ENCODE measurements at places on chromosomes 16 and 17.
A peak's percentile ranks its signal among the peaks of the same experiment; 100 is the strongest.

DNA sequence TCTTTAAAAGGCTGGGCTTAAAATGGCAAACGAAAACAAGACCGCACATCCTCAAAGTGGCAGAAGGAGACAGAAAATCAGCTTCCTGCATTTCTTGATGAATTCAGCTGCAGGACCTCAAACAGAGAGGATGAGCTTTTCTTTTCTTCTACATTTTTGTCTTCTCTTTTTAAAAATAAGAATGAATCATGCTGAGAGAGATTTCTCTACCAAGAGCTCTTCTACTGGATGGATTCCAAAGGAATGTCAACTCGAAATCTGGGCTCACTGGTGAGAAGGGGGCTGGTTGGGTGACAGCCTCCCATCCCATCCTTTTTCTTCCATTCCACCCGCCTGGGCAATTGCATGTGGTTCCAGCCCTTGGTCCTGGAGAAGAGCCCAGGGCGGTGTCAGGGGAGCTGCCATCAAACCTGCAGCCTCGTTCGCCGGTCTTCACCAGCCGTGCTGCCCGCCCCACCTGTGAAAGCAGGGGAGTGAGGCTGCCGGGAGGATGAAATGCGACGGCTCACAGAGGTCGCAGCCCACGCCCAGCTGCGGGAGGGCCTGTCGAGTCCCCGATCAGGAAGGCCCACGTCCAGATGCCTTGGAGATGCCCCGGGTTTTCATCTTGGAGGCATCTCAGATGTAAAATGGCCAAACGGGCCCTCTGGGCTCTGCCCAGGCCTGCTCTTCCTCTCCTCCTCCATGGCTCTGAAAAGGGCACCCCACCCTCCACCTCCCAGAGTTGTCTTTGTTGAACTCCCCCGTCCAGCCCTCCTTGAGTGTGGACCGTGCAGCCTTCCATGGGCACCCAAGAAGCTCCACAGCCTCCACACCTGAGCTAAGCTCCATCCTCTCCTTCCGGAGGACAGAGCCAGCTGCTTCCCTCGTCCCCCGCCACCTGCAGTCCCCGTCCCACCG is 121.9 kb downstream of the FOXL1 start:
- no peak for DNase-seq

DNA sequence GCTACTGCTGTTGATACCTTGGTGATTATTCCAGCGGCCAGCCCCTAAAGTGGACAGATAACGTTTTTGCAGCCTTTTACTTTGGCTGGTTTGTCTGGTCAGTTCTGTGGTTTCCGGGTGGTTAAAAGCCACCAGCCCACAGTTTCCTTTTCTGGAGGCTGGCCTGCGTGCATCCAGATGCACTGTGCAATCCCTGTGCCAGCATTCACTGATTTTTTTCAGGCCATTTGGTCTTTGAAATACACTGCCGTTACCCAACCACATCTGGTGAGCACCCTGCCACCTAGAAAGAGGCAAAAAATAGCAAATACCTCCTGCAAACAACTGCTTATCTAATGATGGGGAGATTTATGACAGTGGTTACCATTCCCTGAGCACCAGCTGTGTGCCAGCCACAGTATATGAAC is 797 bp downstream of the NUDT7 start:
- peak; percentile 54 for DNase-seq

- DNase-seq, result no peak
Observed at GRCh38 chr17:30389756-30390300, 11.1 kb downstream of the CPD start.

DNA sequence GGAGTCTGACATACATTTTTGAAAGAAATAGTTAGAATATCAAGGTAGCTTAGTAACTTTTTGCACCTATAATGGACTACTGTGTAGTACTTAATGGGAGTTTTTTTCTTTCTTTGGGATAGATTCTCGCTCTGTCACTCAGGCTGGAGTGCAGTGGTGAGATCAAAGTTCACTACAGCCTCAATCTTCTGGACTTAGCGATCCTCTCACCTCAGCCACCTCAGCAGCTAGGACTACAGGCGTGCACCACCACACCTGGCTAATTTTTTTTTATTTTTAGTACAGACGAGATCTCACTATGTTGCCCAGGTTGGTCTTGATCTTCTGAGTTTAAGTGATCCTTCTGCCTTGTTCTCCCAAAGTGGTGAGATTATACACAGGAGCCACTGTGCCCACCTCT is 9.5 kb downstream of the TAOK1 start:
- DNase-seq, result no peak

DNA sequence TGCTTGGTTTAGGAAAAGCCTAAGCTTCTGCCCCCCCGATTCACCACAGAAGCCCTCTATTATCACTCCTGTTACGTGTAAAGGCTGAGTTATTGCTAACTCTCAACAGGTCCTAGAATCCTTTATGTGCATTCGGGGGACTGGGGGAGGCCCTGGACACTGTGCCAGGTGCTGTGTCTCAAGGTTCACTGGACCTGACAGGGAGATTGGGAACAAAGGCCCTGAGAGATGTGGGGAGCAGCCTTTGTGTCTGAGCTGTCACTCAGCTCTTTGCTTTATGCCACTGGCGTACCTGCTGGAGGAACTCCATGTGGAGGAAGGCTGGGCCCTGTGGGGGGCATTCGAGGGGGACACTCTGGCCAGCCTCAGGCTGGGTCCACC is 65.9 kb downstream of the METRNL start:
- no peak for DNase-seq

GRCh38 chr16:23498863-23499262 is 11.4 kb downstream of the GGA2 start:
- DNase-seq, result no peak

DNA sequence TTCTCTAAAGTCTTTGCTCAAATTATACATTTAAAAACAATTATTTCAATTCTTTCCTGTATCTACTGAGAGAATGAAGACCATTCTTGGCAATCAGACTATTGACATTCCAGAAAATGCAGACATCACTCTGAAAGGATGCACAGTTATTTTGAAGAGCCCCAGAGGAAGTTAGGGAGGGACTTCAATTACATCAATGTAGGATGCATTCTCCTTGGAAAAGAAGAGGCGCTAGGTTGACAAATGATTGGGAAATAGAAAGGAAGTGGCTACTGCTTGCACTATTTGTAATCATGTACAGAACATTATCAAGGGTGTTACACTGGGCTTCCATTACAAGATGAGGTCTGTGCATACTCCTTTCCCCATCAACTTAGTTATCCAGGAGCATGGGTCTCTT is 74.3 kb downstream of the SSH2 start:
- no peak for DNase-seq

DNA sequence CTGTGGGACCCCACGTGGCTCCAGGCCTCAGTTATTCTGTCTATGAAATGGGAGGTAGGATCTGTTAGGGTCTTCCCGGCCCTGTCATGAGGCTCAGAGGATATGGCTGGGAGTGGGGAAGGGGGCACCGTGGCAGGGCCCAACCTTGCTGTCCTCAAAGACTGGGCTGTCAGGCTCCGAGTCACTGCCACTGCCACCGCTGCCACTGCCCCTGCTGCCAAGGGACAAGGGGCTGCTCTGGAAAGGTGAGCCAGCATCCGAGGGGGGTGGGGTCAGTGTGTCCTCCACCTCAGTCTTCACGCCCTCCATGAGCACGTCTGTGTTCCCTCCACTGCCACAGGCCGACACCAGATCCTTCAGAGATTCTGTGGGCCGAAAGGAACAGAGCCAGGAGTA is 19.2 kb downstream of the SREBF1 start:
- DNase-seq, result no peak

DNA sequence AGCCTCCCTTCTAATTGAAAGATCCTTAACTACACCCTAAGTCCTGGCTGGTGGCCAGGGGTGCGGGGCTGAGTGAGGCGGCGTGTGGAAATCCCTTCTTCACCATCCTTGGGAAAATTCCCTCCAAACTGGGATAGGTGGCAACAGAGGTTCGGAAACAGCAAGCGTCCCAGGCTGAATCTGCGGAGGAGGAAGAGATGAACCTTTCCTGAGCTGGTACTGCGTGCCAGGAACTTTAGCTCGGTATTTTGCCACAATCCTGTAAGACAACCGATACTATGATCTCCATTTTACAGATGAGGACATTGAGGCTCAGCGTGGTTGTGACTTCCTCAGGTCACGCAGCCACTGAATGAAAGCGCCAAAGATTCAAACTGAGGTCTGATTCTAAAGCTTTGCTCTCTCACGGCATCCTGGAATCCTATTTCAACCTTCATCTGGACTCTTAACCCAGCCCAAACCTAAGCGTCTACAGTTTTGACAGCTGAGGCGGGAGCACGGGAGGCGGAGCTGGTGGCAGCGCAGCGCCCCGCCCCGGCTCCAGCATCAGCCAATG is 583 bp upstream of the CYLD start:
- DNase-seq, result no peak

DNA sequence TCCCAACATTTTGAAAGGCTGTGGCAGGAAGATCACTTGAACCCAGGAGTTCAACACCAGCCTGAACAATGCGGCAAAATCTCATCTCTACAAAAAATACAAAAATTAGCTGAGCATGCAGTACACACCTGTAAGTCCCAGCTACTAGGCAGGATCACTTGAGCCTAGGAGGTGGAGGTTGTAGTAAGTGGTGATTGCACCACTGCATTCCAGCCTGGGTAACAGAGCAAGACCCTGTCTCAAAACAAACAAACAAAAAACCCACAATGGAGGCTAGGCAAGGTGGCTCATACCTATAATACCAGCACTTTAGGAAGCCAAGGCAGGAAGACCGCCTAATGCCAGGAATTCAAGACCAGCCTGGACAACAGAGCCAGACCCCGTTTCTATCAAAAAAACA is 12.0 kb downstream of the APPBP2 start:
- no peak for DNase-seq

GRCh38 chr17:83203472-83204221 is 124.2 kb downstream of the METRNL start:
- no peak for DNase-seq

DNA sequence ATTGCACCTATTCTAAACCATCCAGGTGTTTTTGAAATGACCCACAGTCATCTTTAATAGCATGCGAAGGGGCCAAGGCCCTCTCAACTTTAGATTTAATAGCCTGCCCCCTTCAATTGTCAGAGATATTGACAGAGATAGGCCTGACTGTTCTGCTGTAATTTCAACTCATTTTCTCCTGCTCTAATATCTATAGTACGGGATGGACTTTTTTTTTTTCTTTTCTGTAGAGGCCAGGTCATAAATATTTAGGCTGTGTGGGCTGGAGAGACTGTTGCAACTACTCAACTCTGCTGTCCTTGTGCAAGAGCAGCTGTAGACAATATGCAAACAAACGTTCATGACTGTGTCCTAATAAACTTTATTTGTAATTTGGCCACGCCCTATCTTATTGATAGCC is 24.7 kb upstream of the KRT20 start:
- DNase-seq, result no peak

Measured in Jurkat, Clone E6-1 (cell line).